ENCODE measurements at places on chromosomes 13 and 19.

GRCh38 chr13:37023871-37024270 lies 23.3 kb downstream of the EXOSC8 start:
- no peak for DNase-seq

GRCh38 chr13:113018676-113019465 lies 49.9 kb downstream of the MCF2L start:
- DNase-seq, result no peak

GRCh38 chr13:44759384-44760360 lies 183.5 kb upstream of the TSC22D1 start:
- peak; percentile 72 for DNase-seq

GRCh38 chr19:32415246-32415645 lies 9.7 kb downstream of the DPY19L3 start:
- no peak for DNase-seq

GRCh38 chr13:95380468-95381211 lies 79.4 kb upstream of the ABCC4 start:
- peak; percentile 80 for DNase-seq

DNA sequence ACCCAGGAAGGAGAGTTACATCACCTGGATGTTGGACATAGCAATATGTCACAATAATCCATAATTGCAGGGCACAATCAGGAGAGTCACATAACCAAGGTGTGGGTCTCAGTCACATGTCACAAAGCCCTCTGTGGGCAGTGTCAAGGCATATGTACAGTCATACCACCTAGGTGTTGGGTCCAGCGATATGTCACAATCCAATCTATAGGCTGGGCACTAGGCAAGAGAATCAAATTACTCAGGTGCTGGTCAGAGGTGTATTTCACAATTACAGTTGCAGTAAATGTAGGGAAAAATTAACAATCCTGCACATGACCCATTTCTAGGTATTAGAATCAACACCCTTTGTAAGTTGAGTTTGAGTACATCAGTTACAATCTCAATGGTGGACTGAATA lies 126.2 kb upstream of the ZNF91 start:
- DNase-seq, result no peak

DNA sequence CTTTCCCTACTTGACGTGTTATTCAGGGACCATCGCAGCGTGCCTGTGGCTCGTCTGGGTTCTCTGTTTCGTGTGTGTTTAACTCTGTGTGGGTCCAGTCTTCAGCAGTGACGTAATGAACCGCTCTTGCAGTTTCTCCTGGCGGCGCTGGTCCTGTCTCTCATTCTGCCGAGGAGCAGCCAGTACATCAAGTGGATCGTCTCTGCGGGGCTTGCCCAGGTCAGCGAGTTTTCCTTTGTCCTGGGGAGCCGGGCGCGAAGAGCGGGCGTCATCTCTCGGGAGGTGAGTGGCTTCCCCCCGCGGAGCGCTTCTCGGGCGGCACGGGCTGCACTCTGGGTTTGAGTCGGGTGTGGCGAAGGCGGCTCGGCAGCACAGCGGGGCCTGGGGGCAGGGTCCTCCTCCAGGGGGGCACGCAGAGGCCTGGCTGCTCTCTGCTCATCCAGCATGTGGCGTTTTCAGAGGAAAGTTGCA lies 36.3 kb upstream of the TFDP1 start:
- no peak for DNase-seq

DNA sequence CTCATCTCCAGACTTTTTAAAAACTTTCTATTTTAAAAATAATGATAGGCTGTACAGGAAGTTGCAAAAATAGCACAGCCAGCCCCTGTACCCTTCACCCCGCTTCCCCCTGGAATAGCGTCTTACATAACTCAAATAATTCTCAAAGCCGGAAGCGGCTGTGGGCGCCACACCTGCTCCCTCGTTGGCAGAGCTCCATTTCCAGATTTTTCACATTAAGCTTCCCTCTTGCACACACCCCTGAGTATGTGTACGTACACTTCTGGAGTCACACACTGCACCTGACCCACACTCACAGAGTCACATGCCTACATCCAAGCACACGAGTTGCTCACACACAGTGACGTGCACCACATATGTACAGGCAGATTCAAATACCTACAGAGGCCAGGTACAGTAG lies 24.9 kb upstream of the DPP9 start:
- DNase-seq, result peak; percentile 38

GRCh38 chr13:111020546-111020945 lies 94.6 kb upstream of the ARHGEF7 start:
- peak; percentile 45 for DNase-seq

DNA sequence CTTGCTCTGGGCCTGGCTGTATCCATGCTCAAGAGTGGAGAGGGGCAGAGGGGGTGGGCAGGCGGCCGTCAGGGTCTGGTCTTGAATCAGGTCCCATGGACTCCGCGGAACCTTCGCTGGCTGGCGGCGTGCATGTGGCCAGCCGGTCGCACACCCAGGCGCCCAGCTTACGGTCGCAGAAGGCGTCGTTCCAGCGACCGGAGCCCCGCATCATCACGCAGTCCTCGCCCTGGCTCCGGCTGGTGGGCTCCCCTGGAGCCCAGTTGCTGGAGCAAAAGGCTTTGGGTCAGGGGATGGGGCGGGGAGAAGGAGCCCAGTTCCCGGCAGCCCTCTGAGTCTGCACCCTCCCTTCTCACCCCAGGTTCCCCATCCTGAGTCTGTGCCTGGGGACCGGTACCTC lies 8.5 kb downstream of the TRAPPC5 start:
- DNase-seq, result no peak

DNA sequence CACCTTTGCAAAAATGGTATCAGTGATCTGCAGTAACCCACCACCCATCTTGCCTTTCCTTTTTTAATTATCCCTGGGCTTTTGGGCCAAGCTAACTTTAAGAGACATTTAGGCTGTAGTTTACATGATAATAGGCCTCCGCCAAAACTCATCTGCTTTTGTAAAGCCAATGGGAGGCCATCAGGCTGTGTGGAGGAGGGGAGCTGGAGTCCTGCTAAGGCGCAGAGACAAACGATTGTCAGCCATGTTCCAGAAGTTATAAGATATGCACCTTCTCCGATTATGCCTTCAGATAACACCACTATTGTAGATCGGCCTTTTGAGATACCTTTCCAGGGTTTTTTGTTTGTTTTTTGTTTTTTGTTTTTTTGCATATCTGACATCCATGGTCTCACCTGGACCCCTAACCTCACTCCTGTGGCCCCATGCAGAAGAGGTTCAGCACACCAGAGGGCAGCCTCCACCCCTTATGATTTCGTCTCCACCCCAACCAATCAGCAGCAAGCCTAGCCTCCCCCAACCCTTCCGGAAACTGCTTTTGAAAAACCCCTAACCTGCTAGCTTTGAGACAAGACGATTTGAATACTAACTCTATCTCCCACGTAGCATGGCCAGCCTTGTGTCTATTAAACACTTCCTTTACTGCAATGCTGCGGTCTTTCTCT lies 113.9 kb upstream of the UBL3 start:
- DNase-seq, result no peak

DNA sequence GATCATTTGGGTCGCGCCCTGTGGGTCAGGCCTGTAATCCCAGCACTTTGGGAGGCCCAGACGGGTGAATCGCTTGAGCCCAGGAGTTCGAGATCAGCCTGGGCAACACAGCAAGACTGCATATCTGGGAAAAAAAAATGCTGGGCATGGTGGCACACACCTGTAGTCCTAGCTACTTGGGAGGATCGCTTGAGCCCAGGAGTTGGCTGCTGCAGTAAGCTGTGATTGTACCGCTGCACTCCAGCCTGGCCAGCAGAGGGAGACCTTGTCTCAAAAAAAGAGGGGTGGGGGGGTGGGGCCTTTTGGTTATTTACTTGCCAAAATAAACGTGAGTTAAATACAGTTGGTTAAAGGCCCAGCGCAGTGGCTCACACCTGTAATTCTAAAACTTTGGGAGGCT lies 9.8 kb upstream of the ZNF544 start:
- peak; percentile 25 for DNase-seq

- peak; percentile 16 for DNase-seq
Measured at GRCh38 chr19:39363901-39364457, 21.8 kb downstream of the SAMD4B start.

DNA sequence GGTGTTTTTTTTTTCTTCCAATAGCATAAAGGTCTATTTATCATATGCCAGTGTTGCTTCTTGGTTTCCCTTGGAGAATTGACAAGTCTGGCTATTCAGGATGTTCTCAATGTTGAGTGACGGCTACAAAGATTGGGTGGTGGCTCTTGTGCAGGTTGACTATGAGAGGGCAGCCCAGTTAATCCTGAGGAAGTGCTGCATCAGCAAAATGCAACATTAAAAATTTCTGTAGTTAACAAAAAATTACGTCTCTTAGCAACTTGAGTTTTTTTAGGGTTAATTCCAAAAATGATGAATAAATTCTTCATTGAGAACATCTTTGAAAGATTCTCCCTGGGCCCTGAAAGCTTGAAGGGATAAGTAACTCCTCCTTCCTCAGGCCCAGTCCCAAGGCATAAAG lies 147.1 kb downstream of the B3GLCT start:
- no peak for DNase-seq

- no peak for DNase-seq
Measured at GRCh38 chr13:102597029-102597961, 509 bp downstream of the TPP2 start.

DNA sequence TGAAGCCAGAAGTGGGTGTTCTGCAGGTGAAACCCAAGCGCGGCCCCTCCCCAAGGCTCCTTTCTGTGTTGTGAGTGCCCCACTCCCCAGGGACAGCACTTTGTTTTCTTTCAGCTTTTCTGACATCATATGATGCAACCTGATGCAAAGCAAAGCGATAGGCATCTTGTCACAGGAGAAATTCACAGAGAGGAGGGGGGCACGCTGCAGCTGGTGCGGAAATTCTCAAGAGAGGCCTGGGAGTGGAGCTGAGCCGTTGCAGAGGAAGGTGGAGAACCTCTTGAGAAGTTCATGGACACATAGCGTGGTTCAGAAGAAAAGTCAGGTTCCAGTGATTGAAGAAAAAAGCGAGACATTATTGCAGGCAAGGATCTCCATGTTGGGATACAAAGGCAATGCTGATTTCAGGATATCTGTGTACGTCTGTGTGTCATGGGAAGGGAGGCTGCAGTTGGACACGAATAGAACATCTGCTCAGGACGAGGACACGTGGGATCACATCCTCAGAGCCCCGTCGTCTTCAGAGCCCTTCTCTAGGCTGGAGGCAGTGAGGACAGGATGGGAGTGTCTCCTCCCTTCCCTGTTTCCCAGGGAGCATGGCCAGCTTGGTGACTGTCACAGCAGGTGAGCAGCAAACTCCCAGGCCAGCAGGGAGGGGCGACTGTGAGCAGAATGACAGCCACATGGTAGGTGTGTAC lies 79.2 kb downstream of the IRS2 start:
- DNase-seq, result peak; percentile 70

DNA sequence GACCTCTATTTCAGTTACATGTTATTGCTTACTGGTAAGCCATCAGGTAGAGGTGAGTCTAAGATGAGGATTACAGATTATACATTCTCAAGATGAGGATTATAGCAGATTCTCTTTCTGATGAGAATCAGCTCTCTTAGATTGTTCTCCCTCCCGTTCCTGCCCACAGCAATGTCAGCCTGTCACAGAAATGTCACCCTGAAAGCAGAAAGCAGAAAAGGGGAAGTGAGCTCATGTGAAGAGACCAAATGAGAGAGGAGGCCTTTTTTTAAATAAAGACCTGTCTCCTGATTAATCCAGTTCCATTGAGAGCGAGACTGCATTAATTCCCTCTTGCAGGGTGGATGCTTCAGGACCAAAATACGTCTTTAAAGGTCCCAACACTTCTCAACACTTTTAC lies 445.6 kb downstream of the KCTD12 start:
- no peak for DNase-seq

DNA sequence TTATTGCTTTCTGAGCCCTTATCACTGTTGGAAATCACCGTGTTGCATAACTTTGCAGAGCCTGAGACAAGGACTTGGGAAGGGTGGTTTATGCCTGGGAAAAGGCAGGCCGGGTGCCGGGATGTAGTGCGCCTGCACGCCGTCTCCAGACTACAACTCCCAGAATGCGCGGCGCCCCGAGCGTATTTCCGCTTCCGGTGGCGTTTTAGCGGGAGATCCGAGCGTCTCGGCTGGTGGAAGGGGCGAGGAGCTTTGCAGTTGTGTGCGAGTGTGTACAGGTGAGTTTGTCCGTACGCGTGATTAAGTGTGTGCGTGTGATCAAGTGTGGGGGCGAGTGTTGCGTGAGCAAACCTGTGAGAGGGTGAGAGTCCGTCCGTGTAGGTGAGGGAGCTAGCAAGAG lies 75.4 kb downstream of the PEG3 start:
- no peak for DNase-seq

DNA sequence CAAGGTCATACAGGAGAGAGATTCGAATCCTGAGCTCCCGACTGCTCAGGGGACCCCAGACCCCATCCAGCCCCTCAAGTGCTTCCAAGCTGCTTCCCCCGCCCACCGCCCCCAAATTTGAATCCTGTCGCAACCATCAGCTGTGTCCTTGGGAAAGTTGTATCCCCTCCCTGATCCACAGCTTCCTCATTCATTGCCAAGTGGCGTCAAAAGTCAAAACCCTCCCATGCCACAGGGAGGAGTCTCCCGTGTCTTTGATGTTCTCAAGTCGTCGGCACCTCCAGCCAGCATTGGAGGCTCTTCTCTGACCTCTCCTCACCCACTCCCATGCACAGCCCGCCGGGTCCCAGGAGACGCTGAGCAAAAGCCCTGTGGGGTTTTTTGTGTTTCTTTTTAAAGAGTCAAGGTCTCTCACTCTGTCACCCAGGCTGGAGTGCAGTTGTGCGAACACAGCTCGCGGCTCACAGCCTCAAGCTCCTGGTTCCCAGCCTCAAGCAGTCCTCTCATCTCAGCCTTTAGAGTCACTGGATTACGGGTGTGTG lies 2.8 kb upstream of the IFI30 start:
- DNase-seq, result no peak

- DNase-seq, result no peak
Measured at GRCh38 chr13:49246850-49247642, 679 bp upstream of the CDADC1 start.

- no peak for DNase-seq
Measured at GRCh38 chr13:80001510-80001842, 339.4 kb downstream of the SPRY2 start.

GRCh38 chr13:91960947-91961346 lies 562.5 kb downstream of the GPC5 start:
- DNase-seq, result no peak

- DNase-seq, result no peak
Measured at GRCh38 chr13:90553159-90553558, 794.3 kb upstream of the MIR17HG start.

DNA sequence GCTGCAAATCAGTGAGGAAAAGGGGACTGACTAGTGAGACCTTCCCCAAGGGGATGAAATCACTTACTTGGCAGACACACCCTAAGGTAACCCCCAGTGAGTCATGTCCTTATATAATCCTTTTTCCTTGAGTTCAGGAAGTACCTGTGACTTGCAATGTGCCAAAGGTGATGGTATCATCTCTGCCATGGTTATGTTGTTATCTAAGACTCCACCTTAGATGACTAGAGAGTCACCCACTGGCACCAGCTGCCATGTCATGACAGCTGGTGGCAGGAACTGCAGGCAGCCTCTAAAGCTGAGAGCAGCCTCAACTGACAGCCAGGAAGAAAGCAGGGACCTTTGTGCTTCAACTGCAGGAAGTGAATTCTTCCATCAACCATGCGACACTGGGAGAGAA lies 12.5 kb downstream of the PBX4 start:
- no peak for DNase-seq

All from COR-L47 (cell line).